Progenitor cell of endocrine pancreas (in vitro differentiated cells): ENCODE measurements at places on chromosomes 2 and 18. TPM values are rescaled to one million over a fixed set of nuclear protein-coding genes. Genes with fewer than 3 reads are reported as not detected.

DNA sequence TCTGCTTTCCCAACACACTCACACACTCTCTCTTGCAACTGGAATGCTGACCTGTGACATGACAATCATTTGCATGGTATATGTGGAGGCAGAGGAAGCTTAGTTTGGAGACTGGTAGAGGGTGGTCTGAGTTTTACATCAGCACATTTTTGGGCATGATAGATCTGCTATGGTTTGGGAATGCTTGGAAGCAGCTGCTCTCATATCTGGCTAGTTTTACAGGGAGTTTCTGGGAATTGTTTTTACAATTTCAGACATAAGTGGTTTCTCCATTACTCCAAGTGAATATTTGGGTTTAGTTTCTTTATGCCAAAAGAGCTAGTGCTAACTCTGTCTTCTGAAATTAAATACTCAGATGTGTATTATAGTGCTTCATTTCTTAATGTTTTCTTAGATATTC lies 977.6 kb downstream of the SUCLG1 start:
- no peaks in the 10 kb centered on the region for H3K36me3 ChIP-seq
- H3K4me1 ChIP-seq, result peaks cover 17% of the 10 kb centered on the region
- H3K27me3 ChIP-seq, result no peaks in the 10 kb centered on the region
- no peak overlapping the region for H3K4me3 ChIP-seq
- no peak overlapping the region for H3K27ac ChIP-seq
- DNase-seq, result no peak

- H3K4me1 ChIP-seq, result peaks cover 22% of the 10 kb centered on the region
- no peaks in the 10 kb centered on the region for H3K27me3 ChIP-seq
- no peak overlapping the region for H3K27ac ChIP-seq
- no peak overlapping the region for H3K4me3 ChIP-seq
- no peak for DNase-seq
- H3K36me3 ChIP-seq, result no peaks in the 10 kb centered on the region
These were observed 189.8 kb downstream of the FAM210A start for GRCh38 chr18:13536578-13536977.

DNA sequence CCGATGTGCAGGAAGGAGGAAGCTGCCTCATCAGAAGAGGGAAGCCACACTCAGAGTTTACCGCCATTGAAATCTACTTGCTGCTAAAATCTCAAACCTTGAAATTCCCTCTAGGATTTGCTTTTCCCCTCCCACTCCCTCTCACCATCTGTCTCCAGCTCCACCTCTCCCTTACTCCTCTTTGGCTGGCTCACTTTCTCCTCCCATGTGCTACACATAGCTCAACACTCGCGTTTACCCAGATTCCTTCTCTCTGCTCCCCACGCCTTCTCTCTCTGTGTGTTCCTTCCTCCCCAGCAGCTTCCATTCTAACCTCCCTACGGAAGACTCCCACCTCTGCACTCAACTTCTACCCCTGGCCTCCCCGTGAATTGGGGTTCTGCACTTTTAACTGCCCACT lies 143.1 kb downstream of the DNER start:
- H3K4me3 ChIP-seq, result no peak overlapping the region
- H3K4me1 ChIP-seq, result no peaks in the 10 kb centered on the region
- peaks cover 4% of the 10 kb centered on the region for H3K27me3 ChIP-seq
- no peaks in the 10 kb centered on the region for H3K36me3 ChIP-seq
- no peak overlapping the region for H3K27ac ChIP-seq

GRCh38 chr2:217467331-217467730 lies 535.5 kb downstream of the TNS1 start:
- H3K27me3 ChIP-seq, result no peaks in the 10 kb centered on the region
- peak overlapping the region; percentile 51 for H3K27ac ChIP-seq
- no peaks in the 10 kb centered on the region for H3K36me3 ChIP-seq

- H3K27me3 ChIP-seq, result no peaks in the 10 kb centered on the region
- no peak overlapping the region for H3K27ac ChIP-seq
- H3K4me3 ChIP-seq, result no peak overlapping the region
These were observed 55.5 kb downstream of the RPIA start for GRCh38 chr2:88746929-88747490.

DNA sequence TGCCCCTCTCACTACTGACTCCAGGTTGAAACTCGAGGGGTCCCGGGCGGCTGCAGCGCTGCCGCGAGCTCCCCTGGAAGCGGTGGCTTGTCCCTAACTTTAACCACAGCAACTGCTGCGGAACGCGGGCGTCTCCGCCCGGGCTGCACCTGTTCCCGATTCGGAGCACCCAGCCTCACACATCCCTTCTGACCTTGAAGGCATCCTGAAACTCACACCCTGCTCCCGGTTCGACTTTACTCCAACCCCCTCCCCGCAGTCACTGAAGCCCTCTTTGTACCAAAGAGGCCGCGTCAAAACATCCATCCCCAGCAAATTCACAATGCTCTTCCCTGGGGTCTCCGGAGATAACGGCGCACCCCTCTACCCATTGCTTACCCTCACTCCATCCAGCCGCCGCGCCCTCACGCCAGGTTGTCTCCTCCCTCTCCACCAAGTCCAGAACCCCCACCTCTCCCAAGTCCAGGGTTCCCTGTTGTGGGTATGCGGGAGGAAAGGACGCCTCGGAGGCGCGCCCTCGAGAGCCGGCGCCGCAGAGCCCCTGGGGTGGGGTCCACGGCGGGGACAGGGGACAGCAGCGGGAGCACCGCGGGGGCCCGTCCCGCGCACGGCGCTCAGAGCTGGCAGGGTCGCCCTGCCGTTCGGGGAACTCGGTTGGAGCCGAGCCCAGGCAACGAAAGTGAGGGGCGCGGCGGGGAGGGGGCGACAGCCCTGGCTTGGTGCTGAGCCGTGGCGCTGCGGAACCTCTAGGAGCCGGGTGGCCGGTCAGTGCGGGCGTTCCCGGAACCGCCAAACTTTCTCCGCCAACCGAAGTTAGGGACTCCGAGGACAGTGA lies 934 bp downstream of the MYO5B start:
- peaks cover 11% of the 10 kb centered on the region for H3K4me1 ChIP-seq
- no peaks in the 10 kb centered on the region for H3K36me3 ChIP-seq
- peaks cover 55% of the 10 kb centered on the region for H3K27me3 ChIP-seq
- DNase-seq, result peak; percentile 27
- peak overlapping the region; percentile 86 for H3K4me3 ChIP-seq
- peak overlapping the region; percentile 19 for H3K27ac ChIP-seq

- H3K36me3 ChIP-seq, result no peaks in the 10 kb centered on the region
- H3K27me3 ChIP-seq, result no peaks in the 10 kb centered on the region
- DNase-seq, result no peak
- H3K4me3 ChIP-seq, result no peak overlapping the region
- no peak overlapping the region for H3K27ac ChIP-seq
These were observed 7.7 kb downstream of the CD28 start for GRCh38 chr2:203714112-203714511.

GRCh38 chr2:240425697-240426096 lies 9.8 kb upstream of the GPC1 start:
- no peak overlapping the region for H3K27ac ChIP-seq
- no peak for DNase-seq
- no peaks in the 10 kb centered on the region for H3K36me3 ChIP-seq
- H3K4me1 ChIP-seq, result peaks cover 22% of the 10 kb centered on the region

DNA sequence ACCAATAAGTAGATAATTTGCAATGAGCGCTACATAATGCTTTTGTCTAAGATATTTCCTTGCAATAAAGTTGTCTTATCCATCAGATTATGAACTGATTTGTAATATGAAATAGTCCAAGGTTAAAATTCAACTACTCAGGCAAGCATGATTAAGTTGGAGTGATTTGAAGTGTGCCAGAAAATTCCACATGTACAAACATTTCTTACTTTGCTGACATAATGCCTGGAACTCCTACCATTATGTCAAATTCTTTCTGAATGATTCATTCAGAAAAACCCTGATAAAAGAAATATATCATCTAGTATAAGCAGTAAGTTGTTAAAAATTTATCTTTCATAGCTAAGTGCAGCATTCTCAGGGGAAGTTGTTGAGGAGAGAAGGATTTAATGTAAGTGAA lies 87.3 kb downstream of the CBLN2 start:
- no peak for DNase-seq
- no peak overlapping the region for H3K27ac ChIP-seq
- no peaks in the 10 kb centered on the region for H3K36me3 ChIP-seq
- H3K27me3 ChIP-seq, result peaks cover 12% of the 10 kb centered on the region
- no peak overlapping the region for H3K4me3 ChIP-seq

GRCh38 chr2:162506706-162507105 lies 162.8 kb downstream of the GCA start:
- H3K4me3 ChIP-seq, result no peak overlapping the region
- H3K4me1 ChIP-seq, result peaks cover 10% of the 10 kb centered on the region
- H3K27ac ChIP-seq, result no peak overlapping the region
- no peak for DNase-seq
- peaks cover 15% of the 10 kb centered on the region for H3K36me3 ChIP-seq

DNA sequence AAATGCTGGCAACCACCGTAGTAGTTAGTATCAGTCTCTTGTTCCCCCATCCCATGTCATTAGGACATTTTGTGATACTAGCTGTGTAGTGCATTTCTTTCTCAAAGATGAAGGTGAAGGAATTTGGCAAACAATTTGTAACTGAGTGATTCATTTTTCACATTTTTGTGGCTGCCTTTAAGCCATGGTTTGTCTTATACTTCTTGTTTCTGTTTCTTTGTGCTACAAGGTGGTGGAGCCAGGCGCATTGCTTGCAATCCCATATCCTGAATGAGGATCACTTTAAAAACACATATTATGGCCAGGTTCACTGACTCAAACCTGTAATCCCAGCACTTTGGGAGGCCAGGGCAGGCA lies 40.6 kb downstream of the GPD2 start:
- H3K27ac ChIP-seq, result peak overlapping the region; percentile 64
- H3K36me3 ChIP-seq, result peaks cover 8% of the 10 kb centered on the region
- peaks cover 46% of the 10 kb centered on the region for H3K4me1 ChIP-seq
- H3K27me3 ChIP-seq, result no peaks in the 10 kb centered on the region

DNA sequence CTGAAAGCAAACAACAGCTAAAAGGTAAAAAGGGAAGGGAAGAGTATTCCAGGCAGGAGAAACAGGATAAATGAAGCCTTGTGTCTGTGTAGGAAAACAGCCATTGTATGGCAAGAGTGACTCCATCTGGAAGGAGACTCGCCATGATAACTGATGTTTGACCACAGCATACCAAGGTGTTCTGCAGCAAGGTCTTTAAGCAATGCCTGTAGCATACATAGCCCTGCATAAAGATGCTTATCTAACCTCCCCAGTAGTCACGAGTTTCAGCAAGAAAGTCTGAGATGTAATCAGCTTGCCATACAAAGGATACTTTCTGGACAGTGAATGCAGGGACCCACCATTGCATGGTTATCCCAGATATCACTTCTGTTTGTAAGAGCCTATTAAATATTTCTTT lies 11.9 kb upstream of the CCNT2 start:
- H3K4me1 ChIP-seq, result no peaks in the 10 kb centered on the region
- no peak for DNase-seq
- H3K27ac ChIP-seq, result no peak overlapping the region

DNA sequence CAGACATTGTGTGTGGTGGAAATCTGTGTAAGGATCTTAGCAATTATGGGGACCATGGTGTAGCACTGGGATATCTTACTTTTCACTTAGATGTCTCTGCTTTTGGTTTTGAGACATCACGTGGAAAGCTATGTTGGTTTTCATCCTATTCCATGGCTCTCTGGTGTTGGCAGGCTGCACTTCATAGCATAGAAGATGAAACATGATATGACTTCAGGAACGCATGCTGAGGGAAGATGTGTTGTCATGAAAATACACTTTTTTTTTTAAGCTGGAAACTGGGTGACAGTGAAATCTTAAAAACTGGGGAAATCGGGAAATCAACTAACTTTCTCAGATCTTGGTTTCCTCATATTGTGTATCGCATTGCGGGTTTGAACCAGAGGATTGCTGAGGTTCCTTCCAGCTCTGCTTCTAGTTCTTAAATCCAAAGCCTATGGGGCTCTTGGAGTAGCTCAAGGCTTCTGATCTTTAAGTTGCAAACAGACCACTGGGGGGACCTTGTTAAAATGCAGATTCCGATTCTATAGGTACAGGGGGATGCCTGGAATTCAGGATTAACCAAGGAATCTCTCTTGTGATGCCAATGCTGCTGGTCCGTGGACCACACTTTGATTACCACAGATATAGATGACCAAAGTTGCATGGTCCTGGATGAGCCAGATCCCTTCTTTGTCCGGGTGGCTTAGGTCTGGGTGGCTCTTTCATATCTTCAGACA lies 160.7 kb downstream of the SH3RF3 start:
- no peaks in the 10 kb centered on the region for H3K36me3 ChIP-seq
- H3K27me3 ChIP-seq, result peaks cover 10% of the 10 kb centered on the region
- H3K4me3 ChIP-seq, result no peak overlapping the region
- no peaks in the 10 kb centered on the region for H3K4me1 ChIP-seq
- H3K27ac ChIP-seq, result no peak overlapping the region

GRCh38 chr18:7259475-7259874 lies 28.6 kb downstream of the LRRC30 start:
- peaks cover 22% of the 10 kb centered on the region for H3K27me3 ChIP-seq
- H3K4me3 ChIP-seq, result no peak overlapping the region
- H3K27ac ChIP-seq, result no peak overlapping the region
- H3K36me3 ChIP-seq, result no peaks in the 10 kb centered on the region
- peaks cover 6% of the 10 kb centered on the region for H3K4me1 ChIP-seq

GRCh38 chr2:207782238-207783030 lies 12.7 kb upstream of the FZD5 start:
- H3K27me3 ChIP-seq, result no peaks in the 10 kb centered on the region
- DNase-seq, result no peak
- H3K4me1 ChIP-seq, result peaks cover 30% of the 10 kb centered on the region
- no peak overlapping the region for H3K4me3 ChIP-seq
- no peaks in the 10 kb centered on the region for H3K36me3 ChIP-seq
- H3K27ac ChIP-seq, result peak overlapping the region; percentile 82

DNA sequence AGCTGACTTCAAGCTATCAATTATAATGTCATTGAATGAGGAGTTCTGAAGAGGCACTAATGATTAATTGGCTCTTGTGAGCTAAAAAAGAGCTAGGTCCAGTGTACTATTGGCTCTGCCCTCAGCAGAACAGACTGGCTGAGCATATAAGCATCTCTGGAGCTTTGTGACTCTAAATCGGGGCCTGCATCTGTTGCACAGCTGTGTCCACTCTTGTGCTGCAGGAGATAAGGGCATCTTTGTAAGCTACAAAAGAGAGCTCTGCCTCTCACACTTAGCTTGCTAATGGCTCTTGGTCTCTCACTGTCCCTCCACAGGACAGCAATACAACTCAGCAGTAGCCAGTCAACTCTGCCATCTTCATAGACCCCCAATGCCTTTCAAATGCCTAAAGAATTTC lies 61.5 kb upstream of the L3MBTL4 start:
- no peak overlapping the region for H3K27ac ChIP-seq
- H3K4me1 ChIP-seq, result no peaks in the 10 kb centered on the region
- H3K4me3 ChIP-seq, result no peak overlapping the region
- H3K27me3 ChIP-seq, result peaks cover 6% of the 10 kb centered on the region

DNA sequence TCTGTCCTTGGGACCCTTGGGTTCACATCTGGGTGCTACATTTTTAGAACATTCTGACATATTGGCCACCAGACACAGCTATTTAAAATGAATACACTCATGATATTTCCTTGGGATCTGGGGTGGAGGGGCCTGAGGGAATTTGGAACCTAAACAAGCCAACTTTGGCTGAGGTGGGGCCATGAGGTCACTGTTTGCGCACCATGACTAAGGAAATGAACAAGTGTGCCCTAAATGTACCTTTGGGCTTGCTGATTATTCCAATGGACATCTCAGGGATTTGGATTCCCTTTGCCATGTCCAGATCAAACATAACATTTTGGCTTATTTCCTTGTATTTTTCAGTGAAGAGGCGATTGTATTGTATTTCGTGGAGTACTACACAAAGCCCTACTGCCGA lies 80.5 kb upstream of the SEC11C start:
- no peak overlapping the region for H3K4me3 ChIP-seq
- no peak overlapping the region for H3K27ac ChIP-seq
- H3K27me3 ChIP-seq, result peaks cover 15% of the 10 kb centered on the region
- no peaks in the 10 kb centered on the region for H3K36me3 ChIP-seq
- DNase-seq, result no peak

Gene VAPA
- total RNA-seq, result 115 and 125 TPM in 2 replicates

Gene SLC38A11
- total RNA-seq, result 16.6 and 20.1 TPM in 2 replicates

Gene DSC2
- 94.1 and 96.9 TPM in 2 replicates for total RNA-seq

Gene FAM110C
- 4.2 and 5.1 TPM in 2 replicates for total RNA-seq

Gene HOXD10
- total RNA-seq, result not detected in 2 replicates

Gene RRM2
- 70.3 and 79.8 TPM in 2 replicates for total RNA-seq
